ENCODE measurements at places on chromosomes 5 and 9. TPM values are rescaled to one million over a fixed set of nuclear protein-coding genes. Genes with fewer than 3 reads are reported as not detected.

The ZBED3 gene
- total RNA-seq, result 1.9 TPM

The SLC1A3 gene
- total RNA-seq, result 7.4 TPM

The MARCHF11 gene
- not detected for total RNA-seq

The HBEGF gene
- total RNA-seq, result 41.0 TPM

The B4GALT7 gene
- total RNA-seq, result 25.6 TPM

The CDO1 gene
- 1.7 TPM for total RNA-seq

GRCh38 chr9:90114641-90115425 lies 510.0 kb downstream of the GADD45G start:
- H3K36me3 ChIP-seq, result no peaks in the 10 kb centered on the region
- no peak for DNase-seq
- H3K27ac ChIP-seq, result no peak overlapping the region
- no peaks in the 10 kb centered on the region for H3K4me1 ChIP-seq
- H3K27me3 ChIP-seq, result no peaks in the 10 kb centered on the region

DNA sequence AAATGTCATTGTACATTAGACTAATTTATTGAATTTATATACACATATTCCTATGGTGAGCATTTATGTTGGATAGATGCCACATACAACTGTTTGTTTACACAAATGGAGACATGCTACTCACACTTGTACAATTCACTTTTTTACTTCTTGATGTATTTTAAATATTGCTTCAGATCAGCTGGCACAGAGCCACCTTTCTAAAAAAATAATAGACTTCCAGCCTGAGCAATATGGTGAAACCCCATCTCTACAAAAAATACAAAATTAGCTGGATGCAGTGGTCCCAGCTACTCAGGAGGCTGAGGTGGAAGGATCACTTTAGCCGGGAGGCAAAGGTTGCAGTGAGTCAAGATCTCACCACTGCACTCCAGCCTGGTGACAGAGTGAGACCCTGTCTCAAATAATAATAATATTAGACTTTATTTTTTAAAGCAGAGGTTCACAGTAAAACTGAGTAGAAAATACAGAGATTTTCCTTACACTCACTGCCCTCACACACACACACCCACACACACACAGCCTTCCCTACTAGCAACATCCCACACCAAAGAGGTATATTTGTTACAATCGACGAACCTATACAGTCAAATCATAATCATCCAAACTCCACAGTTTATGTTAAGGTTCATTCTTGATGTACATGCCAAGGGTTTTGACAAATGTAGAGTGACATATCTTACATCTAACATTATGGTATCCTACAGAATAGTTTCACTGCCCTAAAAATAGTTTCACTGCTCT lies 16.5 kb upstream of the ADRB2 start:
- H3K27me3 ChIP-seq, result no peaks in the 10 kb centered on the region
- peak overlapping the region; percentile 79 for H3K27ac ChIP-seq
- peaks cover 14% of the 10 kb centered on the region for H3K4me1 ChIP-seq
- H3K36me3 ChIP-seq, result no peaks in the 10 kb centered on the region
- H3K4me3 ChIP-seq, result peak overlapping the region; percentile 32

DNA sequence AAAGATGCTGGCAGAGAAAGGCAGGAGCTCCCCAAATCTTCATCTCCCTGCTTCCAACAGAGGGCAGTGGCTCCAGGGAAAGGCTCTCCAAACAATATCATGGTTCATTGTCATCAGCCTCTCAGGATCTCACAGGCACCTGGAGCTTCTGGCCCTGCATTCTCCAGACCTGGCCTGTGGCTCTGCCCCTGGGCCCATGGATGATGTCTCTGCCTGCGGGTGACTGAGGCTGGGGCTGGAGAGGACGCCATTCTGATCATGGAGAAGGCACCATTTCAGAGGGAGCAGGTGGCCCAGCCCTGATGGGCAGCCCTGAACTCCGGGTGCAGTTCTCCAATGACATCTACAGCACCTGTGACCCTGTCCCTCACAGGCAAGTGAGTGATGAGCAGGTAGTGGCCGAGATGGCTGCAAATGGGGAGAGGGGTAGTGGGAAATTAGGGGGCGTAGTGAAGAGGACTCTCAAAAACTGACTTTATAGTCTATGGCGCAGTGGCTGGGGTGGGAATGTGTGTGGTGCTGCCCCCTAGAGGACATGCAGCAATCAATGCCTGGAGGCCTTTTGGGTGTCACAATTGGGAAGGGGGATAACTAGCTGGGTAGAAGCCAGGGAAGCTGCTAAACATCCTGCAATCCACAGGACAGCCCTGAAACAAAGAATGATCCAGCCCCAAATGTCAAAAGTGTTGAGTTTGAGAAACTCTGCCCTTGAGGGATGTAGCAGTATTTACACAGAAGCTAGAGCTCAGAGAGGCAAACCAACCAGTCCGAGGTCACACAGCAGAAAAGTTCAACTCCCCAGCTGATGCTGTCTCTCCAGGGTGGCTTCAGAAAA lies 3.2 kb downstream of the SH3PXD2B start:
- H3K4me1 ChIP-seq, result peaks cover 3% of the 10 kb centered on the region
- no peaks in the 10 kb centered on the region for H3K27me3 ChIP-seq
- H3K36me3 ChIP-seq, result no peaks in the 10 kb centered on the region
- no peak overlapping the region for H3K4me3 ChIP-seq
- no peak overlapping the region for H3K27ac ChIP-seq

DNA sequence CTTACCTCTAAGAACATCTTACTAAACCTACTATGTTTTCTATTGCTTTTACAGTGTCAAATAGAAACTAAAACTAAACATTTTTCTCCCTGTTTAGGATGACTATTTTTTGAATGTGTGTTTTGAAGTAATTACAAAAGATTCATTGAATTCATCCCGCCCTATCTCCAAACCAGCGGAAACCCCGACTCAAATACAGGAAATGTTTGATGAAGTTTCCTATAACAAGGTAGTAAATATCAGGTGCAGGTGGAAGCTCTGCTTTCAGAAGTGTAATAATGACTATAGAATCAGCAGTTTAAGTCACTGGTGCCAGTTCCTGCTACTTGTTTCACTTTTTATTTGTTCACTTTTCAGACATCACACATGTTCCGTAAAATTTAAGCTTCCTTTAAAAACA lies 20.0 kb downstream of the ERAP2 start:
- no peaks in the 10 kb centered on the region for H3K27me3 ChIP-seq
- no peak overlapping the region for H3K27ac ChIP-seq
- H3K4me1 ChIP-seq, result peaks cover 2% of the 10 kb centered on the region
- peaks cover 82% of the 10 kb centered on the region for H3K36me3 ChIP-seq

GRCh38 chr9:97527626-97528528 lies 26.4 kb downstream of the TMOD1 start:
- no peak overlapping the region for H3K27ac ChIP-seq
- no peak for DNase-seq
- H3K36me3 ChIP-seq, result no peaks in the 10 kb centered on the region
- no peaks in the 10 kb centered on the region for H3K27me3 ChIP-seq
- H3K4me3 ChIP-seq, result no peak overlapping the region

DNA sequence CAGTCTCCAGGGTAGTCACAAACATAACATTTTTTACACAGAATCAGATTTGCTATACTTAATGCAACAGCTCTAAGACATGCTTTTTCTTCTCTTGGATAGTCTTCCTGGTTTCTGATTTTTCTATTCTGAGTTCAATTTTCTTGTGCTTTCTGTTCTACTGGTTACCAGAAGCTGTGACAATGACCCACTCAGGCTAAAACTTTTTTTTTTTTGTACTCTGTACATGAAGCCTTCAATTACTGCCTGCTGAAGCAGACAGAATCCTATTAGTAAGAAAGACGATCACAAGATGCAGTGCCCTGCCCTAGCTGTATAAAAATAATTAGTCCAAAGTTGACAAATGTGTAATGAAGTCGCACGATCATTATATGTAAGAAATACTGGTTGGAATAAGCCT lies 231.1 kb upstream of the TBCA start:
- H3K36me3 ChIP-seq, result no peaks in the 10 kb centered on the region
- H3K4me3 ChIP-seq, result no peak overlapping the region
- H3K4me1 ChIP-seq, result no peaks in the 10 kb centered on the region
- no peak overlapping the region for H3K27ac ChIP-seq

- no peak for DNase-seq
- no peaks in the 10 kb centered on the region for H3K27me3 ChIP-seq
- H3K4me3 ChIP-seq, result no peak overlapping the region
- no peaks in the 10 kb centered on the region for H3K36me3 ChIP-seq
- no peak overlapping the region for H3K27ac ChIP-seq
Observed at GRCh38 chr5:110900829-110901228, 162.0 kb downstream of the SLC25A46 start.

DNA sequence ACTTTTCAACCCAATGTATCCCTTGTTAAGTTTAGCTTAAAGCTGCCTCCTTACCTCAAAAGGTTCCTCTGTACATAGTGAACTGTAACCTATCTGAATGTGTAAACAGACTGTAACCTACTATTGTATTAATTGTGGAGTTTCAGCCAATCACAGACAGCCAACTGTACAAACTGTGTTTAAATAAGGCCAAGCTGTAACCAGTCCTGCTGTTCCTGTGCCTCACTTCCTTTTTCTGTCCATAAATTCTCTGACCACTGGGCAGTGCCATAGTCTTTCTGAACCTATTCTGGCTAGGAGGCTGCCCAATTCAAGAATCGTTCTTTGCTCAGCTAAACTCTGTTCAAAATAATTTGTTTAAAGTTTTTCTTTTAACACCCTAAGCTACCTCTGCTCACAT lies 74.7 kb upstream of the DAPK1 start:
- no peaks in the 10 kb centered on the region for H3K27me3 ChIP-seq
- no peak overlapping the region for H3K4me3 ChIP-seq
- H3K36me3 ChIP-seq, result no peaks in the 10 kb centered on the region
- no peak for DNase-seq
- no peak overlapping the region for H3K27ac ChIP-seq

DNA sequence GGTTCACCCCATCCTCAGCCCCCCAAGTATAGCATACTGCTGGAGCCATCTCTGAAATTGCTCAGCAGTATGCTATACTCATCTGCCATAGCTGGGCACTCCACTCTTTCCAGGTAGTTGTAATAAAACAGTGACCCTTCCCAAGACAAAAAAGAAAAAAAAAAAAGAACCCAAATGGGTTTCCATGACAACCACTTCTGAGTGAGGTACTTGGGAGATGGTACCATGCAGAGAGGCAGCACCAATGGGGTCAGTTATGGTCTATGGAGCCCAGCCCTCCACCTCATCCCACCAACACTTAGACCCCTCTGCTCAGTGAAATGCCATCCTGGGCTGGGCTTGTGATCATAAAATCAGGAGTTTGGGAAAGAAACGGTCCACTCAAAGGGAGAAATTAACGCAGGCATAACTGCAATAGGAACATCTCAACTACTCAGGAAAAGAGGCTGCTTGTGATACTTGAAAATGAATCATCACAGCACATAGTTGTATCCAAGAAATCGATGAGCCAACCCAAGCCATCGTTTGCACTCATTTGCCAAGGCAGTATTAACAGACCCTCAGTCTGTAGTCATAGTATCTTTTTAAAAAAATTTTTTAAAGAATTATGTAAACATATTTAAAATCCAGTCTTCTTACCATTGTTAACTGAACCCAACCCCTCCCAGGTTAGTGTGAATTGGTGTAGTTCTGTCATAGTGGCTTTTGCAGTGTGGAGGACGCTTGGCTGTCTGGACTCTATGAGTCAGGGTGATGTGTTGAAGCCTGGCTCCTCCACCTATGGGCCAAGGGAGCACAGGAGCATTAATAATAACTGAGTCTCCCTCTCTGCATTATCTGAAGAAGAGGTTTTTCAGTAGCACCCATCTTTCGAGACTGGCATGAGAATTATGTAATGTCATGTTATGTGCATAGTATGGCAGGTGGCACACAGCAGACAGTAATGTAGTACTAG lies 402.7 kb downstream of the SPOCK1 start:
- H3K36me3 ChIP-seq, result no peaks in the 10 kb centered on the region
- no peak for DNase-seq
- no peaks in the 10 kb centered on the region for H3K4me1 ChIP-seq

DNA sequence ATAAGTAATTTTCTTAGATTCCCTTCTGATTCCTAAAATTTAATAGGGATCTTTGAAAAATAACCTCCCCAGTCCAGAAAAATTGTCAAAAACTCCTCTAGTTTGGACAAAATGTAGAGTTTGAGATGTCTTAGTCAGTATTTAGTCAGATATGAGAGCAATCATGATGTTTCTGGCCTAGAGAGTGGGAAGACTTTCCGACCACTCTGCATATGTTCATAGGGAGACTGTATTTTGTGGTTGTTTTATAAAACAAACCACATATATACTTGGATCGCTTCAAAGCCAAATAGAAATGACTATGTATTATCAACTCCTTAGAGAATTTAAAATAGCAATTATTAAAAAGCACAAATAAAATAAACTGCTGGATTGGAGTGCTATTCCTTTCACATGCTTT lies 15.8 kb downstream of the ZFAND5 start:
- peaks cover 2% of the 10 kb centered on the region for H3K36me3 ChIP-seq
- no peaks in the 10 kb centered on the region for H3K4me1 ChIP-seq
- no peak for DNase-seq
- no peaks in the 10 kb centered on the region for H3K27me3 ChIP-seq

GRCh38 chr5:98975682-98976407 lies 47.0 kb upstream of the CHD1 start:
- H3K36me3 ChIP-seq, result no peaks in the 10 kb centered on the region
- no peak overlapping the region for H3K4me3 ChIP-seq
- no peak for DNase-seq
- no peaks in the 10 kb centered on the region for H3K27me3 ChIP-seq
- H3K27ac ChIP-seq, result no peak overlapping the region
